ENCODE measurements at places on chromosomes 7 and 10.

- no peak for DNase-seq
Observed at GRCh38 chr7:98366562-98366938, 34.3 kb downstream of the BAIAP2L1 start.

GRCh38 chr7:129298268-129298893 is 73.6 kb downstream of the AHCYL2 start:
- peak; percentile 51 for DNase-seq

DNA sequence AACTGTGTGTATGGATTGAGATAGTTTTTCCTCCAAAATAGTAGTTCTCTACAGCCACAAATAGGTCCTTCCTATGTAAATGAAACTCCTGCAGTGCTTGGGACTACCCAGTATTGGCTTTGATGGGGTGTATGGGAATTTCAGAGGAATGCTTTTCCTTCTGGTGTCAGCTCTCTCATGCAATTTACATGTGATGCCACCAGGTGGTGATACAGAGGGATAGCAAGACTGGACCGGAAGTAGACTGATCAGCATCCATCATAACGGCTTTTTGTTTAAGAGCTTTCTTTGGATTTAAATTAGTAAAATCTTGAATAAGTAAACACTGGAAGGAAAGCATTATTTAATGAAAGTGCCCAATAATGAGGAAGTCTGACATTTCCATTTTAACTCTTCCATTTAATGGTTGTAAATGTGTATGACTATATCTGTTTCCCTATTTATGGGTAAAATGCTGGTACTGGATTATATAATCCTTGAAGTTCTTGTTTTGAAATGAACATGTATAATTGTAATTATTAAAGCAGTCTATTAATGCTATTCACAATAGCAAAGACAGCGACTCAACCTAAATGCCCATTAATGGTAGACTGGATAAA is 22.7 kb downstream of the DYNC1I1 start:
- peak; percentile 31 for DNase-seq

DNA sequence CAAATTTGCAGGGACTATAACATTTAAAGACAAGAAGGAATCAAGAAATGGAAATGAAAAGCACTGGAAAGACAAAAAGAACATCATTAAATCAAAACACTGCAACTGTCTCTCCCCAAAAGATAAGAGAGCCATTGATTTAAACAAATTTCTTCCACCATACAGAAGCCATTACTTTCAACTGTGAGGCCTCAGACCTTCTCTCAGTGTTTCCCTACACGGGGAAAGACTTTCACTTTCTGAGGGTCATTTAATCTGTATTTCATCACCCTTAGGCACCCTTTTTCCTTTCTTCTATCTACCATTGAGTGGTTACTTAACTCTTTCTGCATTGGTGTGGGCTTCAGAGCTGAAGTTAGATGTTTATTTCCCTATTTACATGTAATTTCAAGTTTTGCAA is 47.5 kb downstream of the CCDC172 start:
- no peak for DNase-seq

DNA sequence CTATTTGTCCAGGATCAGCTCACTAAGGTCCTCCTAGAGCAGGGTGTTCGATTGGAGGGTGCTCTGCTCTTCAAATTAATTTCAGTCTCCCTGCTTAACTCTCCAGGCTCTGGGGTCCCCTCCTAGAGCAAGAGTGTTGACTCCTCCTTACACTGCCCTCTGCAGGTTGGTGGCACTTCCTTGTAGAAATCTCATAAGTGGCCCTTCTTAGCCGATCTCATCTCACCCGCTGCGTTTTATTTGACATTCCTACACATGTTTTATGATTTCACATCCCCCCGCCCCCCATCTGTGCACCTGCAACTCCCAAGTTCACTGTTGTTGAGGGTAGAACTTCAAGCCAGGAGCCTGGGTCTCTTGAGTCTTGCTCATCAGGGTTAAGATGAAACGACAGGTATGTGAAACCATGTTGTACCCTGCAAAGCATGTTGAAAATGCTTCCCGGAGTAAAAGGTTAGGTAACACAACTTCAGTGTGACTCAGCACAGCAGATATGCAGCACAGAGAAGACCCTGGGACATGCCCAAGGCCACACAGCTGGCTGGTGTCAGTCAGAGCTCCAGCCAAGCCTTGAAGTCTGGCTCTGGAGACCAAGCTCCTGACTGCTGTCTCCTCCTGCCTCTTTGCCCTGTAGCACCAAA is 171.2 kb downstream of the PRKAG2 start:
- DNase-seq = peak; percentile 65

GRCh38 chr10:86673216-86673826 is 5.0 kb downstream of the LDB3 start:
- DNase-seq = no peak

DNA sequence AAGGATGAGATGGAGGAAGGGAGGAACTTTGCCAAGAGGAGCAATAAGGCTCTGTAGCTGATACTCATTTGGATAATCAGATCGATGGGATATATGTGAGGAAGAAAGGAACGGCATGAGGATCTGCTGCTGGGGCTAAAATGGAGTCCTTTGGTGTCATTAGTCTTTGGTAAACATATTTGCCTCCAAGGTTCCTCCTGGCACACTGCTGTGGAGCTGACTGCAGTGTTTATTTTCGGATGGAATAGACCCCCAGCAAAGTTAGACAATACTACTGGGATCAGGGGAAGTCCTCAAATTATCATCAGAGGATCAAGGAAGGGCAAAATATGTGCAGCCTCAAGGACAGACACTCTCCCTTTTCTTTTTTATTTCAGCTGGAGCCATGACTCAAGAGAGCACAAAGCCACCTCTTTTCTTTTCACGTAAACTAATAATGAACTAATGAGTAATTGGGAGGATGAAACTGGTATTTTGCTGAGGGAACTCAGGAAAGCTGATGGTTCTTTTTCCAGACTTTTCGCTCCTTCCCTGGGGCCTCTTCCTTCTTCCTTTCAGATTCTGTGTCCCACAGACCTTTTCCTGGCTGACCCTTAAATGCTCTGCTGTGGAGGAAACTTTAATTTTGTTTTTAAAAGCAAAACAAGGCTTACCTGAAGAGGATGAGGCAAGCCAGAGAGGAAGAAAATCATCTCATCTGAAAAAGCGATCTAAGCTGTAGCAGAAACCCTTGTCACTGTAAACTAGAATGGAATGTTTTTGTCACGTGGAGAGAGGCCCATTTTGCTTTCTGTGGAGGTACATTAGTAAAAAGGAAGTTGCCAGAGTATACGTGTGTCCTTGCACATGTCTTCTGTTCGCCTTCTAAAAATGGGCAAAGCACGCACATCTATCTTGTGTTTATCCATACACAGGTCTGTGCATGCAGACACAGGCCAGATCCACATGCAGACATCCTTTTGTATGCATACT is 33.3 kb downstream of the LRMDA start:
- DNase-seq = no peak

DNA sequence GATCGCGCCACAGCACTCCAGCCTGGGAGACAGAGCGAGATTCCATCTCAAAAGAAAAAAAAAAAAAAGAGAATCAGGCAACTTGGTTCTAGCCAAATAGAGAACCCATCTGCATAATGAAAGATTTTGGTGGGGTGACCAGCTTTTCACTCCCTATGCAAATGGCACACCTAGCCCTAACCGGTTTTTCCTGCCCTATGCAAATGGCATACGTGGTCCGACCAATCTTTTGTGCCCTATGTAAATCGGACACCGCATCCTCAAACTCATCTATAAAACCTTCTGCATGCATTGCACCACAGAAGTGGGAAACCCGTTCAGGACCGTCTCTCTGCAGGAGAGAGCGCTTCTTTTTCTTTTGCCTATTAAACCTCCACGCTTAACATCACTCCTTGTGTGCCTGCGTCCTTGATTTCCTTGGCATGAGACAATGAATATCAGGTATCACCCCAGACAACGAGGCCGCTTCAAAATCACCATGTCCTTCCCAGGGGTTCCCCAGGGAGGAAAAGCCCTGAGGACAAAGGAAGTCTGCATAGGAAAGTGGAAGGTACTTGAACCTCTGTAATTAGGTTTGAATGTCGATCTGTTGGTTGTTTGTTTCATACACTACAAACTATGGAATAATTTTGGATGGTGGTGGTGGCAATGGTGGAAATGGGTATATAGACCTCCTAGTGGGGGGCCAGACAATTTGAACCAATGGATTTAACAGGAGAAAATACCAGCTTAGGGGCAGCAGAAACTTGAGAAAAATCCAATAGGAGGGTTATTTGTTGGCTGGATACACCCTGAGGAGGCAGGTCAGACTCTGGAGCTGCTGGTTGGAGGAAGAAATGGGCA is 396.2 kb downstream of the TYW1 start:
- no peak for DNase-seq

DNA sequence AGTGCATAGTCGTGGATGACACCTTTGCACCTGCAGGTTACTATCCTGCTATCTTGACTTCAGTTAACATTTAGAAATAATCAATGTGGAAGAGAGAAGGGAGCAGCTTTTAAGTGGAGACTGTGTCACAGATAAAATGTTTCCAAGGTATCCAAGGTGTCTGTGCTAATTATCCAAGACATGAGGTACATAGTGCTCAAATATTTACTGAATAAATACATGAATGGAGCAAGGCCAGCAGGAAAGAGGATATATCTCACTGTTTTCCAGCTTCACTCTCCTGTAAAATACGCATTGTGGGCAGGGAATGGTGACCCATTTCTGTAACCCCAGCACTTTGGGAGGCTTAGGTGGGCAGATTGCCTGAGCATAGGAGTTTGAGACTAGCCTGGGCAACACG is 552.4 kb downstream of the PHTF2 start:
- DNase-seq = no peak

GRCh38 chr7:106152313-106152665 is 40.2 kb upstream of the SYPL1 start:
- DNase-seq = no peak

GRCh38 chr7:100822236-100823139 is 4.8 kb downstream of the EPHB4 start:
- no peak for DNase-seq

DNA sequence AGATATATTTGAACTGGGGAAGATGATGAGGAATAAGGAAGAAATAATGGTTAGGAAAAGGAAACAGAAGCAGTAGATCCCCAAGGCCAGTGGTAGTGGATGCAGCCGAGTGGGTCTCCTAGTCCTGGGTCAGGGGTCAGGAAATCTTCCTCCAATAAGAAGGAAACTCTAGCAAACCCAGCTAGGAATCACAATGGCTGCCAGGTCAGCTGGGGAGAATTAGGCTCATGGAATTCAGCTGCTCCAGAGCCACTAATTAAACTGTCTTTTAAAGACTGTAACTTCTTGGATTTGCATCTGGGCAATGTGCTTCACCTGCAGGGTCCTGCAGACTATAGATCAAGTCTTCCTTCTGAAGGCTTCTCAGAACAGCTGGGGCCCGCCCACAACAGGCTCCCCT is 644.4 kb downstream of the KCNMA1 start:
- no peak for DNase-seq

DNA sequence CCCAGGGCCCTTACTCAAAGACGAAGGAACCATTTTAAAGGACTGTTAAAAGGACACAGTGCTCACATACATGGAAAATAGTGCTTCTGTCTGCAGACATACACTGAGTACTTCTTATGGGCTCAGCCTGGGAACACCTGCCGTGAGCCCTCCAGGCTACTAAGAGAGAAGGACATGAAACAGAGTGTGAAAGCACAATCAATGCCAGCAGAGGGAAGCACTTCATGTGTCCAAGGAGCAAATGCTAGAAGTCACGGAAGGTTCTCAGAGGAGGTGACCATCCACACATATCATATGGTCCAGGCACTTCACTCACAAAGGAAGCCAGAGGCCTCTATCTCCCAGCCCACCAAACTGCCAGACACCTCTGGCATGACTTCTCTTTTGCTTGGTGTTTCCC is 15.5 kb downstream of the ELMO1 start:
- no peak for DNase-seq

GRCh38 chr10:89171263-89171872 is 35.7 kb downstream of the CH25H start:
- DNase-seq = no peak

DNA sequence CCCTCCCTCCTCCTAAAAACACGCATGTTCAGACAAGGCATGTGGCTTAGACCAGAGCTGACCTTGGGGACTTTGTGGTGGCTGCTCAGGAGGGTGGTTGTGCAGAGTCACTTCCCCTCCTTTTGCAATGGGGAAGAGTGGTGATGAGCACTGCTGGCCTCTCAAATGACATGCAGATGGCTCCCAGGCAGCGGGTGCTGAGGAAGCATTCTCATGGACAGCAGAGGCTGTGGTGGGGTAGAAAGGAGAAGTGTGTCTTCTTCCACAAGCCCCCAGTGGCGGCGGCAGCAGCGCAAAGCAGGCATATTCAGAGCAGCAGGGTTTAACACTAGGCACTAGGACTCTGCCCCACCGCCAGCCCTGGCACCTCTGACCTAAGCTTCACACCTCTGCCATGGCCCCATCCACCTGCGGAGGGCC is 105.9 kb upstream of the ANLN start:
- DNase-seq = no peak

DNA sequence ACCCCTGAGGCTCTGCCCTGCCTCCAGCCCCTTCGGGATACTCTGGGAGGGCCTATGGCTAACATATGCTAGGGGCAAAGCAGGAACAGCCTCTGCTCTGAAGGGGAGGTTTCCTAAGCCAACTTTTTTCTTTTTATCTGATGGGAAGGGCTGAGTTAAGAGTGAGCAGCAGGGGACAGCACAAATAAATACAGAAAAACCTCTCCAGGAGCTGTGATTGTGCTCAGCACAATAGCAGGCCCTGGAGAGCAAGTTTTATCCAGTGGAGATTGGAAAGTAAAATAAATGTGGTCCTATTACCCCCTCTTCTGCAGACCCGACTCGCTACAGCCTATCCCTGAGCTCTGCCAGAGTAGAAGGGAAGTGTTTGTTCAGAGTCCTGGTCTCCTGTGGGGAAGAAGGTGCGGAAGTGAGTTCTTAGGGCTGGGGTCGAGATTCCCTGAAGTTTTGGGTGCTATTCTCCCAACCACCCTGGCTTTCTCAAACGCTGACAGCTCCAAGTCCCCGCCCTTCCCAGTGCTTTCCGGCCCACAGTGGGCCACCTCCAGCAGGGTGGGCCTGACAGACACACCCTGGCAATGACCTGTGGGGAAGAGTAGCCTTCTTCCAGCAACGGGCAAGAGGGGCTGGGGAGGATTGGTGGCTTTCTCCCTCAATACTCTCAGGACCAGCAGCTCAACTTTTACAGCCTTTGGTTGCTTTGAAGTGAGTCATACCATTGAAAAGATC is 23.0 kb upstream of the AFAP1L2 start:
- DNase-seq = no peak

DNA sequence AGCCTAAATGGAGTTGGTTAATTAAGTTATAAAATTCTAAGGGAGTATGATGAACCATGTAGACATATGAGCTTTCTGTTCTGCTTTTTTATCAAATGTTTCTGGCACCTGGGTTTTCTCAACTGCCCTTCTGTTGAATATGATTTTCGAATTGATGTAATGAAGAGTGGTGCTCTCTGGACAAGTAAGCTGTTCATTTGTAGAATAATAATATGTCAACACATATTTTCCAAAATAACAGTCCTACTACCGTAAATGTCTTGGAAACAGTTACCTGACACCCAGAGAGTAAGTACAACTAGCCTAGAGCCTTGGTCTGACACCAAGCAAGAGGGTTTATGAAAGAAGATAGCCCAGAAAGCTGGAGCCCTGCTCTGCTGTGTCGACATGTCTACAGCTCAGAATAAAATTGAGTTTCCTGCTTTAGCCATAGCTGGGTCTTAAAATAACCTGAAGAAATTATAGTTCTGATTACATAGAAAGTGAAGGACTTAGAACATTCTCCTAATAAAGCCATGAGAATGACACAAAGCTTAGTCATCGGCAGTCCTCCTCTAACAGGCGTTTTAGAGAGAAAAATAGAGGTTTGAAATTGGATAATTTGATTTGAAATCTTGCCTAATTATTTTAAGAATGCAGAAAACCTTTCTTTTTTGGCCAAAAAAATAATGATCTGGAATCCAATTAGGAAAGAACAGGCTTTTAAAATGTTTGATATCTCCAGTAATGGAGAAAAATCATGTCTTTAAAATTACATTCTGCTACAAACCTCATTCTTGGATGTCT is 25.1 kb downstream of the HDAC9 start:
- peak; percentile 42 for DNase-seq

Data from fibroblast of villous mesenchyme (primary cell).